Urinary bladder (tissue), 4 donors: ENCODE measurements at places on chromosomes 5 and 9.

DNA sequence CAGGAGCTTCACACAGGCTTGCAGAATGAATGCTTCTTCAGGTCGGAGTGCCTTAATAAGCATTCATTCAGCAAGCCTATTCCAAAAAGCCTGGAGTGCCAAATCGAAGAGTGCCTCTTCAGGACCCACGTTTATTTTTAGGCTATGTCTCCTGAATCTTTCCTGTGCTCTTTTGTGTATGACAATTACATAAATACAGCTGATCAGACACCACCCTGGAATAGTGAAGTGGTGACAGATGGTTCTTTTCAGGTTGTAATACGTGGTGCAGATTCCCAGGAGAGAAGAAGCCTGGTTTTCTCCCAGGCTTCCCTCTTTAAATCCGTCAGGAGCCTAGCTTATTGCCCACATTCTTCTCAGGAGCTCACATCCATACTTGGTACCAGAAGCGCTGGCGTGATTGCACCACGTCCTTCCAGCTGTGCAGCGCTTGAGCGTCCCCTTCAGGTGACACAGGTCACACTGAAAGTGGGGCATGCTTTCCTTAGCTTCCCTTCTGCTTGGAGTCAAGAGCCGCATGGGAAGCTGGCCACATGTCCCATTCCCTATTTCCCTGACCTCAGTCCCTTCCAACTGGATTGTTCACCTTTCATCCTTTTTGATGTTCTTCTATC, 123.1 kb downstream of the ADCY2 start:
- DNase-seq = no peak

- DNase-seq = no peak
Observed at GRCh38 chr5:159956074-159956473, 39.8 kb downstream of the ADRA1B start.

- DNase-seq = peak; percentile 53
Observed at GRCh38 chr5:129171194-129171944, 76.8 kb downstream of the ISOC1 start.

DNA sequence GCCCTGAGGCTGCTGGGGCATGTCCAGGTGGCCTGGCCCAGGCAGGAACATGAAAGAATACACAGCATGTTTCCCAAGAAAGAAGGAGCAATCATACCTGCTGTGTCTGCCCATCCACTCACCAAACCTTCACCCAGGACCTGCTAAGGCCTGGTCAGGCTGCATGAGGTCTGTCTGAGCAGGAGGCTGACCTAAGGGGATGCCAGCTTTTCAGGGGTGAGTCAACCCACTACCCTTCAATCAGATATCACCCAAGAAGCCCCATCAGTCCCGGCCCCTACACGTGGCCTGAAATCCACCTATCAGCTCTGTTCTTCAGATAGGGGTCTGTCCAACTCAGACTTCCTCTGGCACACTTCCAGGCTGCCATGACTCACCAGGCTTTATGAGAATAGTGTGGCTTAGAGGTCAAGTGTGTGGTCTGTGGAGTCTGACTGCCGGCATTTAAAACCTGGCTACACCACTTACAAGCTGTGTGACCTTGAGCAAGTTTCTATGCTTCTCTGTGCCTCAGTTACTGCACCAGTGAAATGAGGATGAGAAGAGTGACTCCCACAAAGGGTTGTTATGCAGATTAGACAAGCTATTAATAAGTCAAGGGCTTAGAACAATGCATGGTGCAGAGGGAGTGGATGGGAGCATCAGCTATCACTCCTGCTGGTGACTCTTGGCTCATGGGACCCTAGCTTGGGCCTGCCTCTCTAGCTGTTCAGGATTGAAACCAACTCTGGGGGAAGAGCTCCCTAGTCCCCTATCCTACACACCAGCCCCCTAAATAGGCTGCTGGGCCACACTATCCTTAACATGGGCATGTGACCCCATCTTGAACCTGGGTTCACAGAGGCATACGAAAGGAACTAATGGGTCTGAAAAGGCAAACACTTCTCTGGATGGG, 130.3 kb downstream of the PAX5 start:
- peak; percentile 21 for DNase-seq

DNA sequence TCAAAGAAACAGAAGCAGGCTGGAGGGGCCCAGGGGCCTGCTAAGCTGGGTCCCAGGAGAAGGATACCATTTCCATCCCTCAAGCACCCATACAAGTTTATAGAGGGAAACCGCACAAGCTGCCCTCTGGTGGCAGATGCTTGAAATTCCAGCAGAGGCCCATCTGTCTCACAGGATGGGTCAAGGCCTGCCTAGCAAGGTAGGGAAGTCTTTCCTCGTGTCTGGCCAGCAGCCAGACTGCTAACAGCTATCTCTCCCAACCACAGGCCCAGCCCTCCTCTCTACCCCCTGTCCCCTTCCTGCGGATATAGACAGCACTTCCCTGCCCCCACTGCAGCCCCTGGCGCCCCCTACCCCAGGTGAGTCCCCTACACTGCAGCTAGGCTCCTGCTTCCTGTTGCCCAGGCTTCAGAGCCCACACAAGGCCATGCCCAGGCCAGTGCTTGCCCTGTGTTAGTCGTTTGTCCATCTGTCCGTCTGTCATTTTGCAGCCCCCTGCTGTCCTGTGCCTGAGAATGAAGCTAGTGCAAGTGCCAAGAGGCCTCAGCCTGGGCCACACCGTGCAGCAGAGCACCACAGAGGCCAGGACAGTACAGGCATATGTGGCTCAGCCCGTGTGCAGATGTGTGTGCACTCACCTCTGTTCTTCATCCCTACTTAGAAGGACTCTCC, 26.2 kb downstream of the TCF7 start:
- DNase-seq = no peak

DNA sequence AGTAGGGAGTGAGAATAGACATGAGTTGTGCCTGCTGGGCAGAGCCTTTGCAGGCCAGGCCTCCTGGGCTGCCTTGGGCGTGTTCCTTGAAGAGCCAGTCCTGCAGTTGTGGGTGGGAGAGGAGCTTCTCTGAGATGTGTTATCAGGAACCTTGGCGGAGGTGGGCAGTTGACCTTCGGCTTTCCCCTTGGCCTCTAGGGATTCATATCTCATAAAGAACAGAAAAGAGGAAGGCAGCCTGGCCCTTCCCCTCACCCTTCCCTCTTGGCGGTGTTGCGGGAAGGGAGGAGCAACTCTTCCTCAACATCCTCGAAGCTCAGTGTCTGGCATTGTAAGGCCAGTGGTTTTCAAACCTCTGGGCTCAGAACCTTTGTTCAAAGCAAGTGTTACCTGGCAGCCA, 59.2 kb downstream of the DAPK1 start:
- DNase-seq = no peak

GRCh38 chr9:105978336-105978735, 284.0 kb downstream of the TMEM38B start:
- no peak for DNase-seq

- DNase-seq = no peak
Observed at GRCh38 chr9:91307279-91307678, 54.4 kb downstream of the AUH start.

GRCh38 chr5:149153751-149154610, 12.7 kb downstream of the ABLIM3 start:
- DNase-seq = no peak

GRCh38 chr5:149839761-149840160, 104.8 kb downstream of the PDE6A start:
- DNase-seq = no peak

GRCh38 chr5:16383544-16384052, 82.0 kb downstream of the ZNF622 start:
- no peak for DNase-seq

GRCh38 chr9:36788534-36788933, 215.8 kb downstream of the MELK start:
- no peak for DNase-seq
